Glutamatergic neuron (in vitro differentiated cells): ENCODE measurements at places on chromosomes 16 and 17.

GRCh38 chr17:57511475-57512123 lies 233.5 kb downstream of the CCDC182 start:
- peaks cover 2% of the 10 kb centered on the region for H3K27me3 ChIP-seq
- no peaks in the 10 kb centered on the region for H3K36me3 ChIP-seq
- peaks cover 61% of the 10 kb centered on the region for H3K4me1 ChIP-seq
- H3K4me3 ChIP-seq: peak overlapping the region; percentile 12
- DNase-seq: peak; percentile 29
- peak overlapping the region; percentile 65 for H3K27ac ChIP-seq

DNA sequence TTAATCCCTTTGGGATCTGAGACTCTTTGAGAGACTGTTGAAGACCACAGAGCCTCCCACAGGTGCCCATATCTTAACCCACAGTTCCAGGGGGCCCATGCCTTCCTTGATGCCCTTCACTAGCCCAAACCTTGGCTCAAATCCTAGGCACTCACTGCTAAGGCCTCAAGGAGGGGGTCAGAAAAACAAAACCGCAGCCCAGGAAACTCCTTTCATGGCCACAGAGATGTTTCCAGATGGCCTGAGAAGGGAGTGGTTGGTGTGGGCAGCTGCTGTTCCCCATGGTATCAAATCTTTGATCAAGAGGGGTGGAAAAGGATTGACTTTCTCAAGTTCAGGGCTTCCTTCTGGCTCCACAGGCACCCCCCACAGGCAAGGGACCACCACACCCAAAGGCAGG lies 44.7 kb downstream of the CDH1 start:
- no peak overlapping the region for H3K4me3 ChIP-seq
- H3K27me3 ChIP-seq: peaks cover 7% of the 10 kb centered on the region
- no peak for DNase-seq
- no peaks in the 10 kb centered on the region for H3K36me3 ChIP-seq
- H3K27ac ChIP-seq: no peak overlapping the region

DNA sequence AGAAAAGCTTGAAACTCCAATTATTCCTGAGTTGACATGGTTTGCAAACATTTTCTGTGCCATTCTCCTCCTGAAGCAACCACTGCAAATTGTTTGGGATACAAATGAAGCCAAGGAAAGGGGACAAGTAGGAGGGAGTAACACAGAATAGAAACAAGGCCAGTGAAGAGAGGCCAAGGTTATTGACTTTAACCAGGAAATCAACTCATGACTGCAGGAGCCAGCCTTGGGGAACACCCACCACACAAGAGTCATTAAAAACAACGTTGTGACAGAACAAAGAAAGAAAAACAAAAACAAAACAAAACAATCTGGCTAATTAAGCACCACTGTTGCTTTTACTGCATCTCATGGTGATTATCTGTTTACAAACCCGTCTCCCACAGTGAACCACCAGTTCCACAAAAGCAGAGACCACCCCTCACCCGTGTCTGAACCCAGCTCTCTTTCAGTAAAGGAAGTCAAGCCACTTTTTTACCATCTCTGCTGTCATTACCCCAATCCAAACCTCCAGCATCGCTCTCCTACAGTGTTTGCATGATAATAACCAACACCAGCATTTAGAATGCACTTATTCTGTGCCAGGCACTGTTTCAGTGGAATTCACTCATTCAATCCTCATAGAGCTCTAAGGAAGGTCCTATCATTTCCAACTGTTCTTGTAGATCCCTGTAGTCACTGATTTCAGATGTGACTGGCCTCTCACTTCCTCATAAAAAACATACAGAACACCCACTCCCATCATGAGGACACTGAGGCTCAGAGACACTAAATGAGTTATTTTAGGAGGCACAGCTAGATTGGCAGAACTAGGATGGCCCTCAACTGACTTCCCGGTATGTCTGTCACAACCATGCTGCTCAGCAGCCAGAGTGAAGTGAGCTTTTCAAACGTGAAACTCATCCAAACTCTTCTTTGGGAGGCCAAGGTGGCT lies 2.0 kb downstream of the ZDHHC1 start:
- no peak for DNase-seq
- H3K27ac ChIP-seq: peak overlapping the region; percentile 44
- no peaks in the 10 kb centered on the region for H3K27me3 ChIP-seq
- H3K36me3 ChIP-seq: no peaks in the 10 kb centered on the region
- H3K4me3 ChIP-seq: no peak overlapping the region

DNA sequence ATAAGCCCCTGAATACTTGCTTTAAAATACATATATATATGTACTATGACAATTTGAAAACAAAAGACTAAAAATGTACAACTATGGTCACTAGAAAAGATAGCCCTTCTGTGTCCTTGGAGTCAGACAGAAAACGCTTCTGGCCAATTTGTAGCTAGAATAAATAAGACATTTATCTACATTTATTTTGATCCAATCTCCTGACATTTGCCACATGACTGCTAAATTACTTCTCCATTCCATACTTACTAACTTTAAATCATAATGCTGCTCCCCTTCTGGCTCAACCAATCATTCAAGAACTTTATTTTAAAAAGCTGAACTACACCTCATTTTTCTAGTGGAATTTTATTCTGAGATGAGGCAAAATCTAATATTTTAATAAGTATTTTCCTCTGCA lies 65.8 kb downstream of the CYTH1 start:
- H3K27me3 ChIP-seq: peaks cover 5% of the 10 kb centered on the region
- peaks cover 39% of the 10 kb centered on the region for H3K4me1 ChIP-seq
- peak overlapping the region; percentile 95 for H3K27ac ChIP-seq

- H3K4me1 ChIP-seq: no peaks in the 10 kb centered on the region
- no peak overlapping the region for H3K4me3 ChIP-seq
- H3K27me3 ChIP-seq: peaks cover 5% of the 10 kb centered on the region
- DNase-seq: no peak
Measured at GRCh38 chr16:73536931-73537330, 489.0 kb upstream of the ZFHX3 start.

- peak; percentile 63 for DNase-seq
- H3K27ac ChIP-seq: no peak overlapping the region
- H3K4me1 ChIP-seq: peaks cover 9% of the 10 kb centered on the region
- peaks cover 5% of the 10 kb centered on the region for H3K27me3 ChIP-seq
- no peaks in the 10 kb centered on the region for H3K36me3 ChIP-seq
Measured at GRCh38 chr16:30068750-30069610, 3.4 kb downstream of the ALDOA start.

GRCh38 chr16:66964049-66964448 lies 3.0 kb downstream of the CES3 start:
- H3K4me3 ChIP-seq: no peak overlapping the region
- no peak for DNase-seq
- no peaks in the 10 kb centered on the region for H3K36me3 ChIP-seq
- H3K4me1 ChIP-seq: peaks cover 5% of the 10 kb centered on the region
- H3K27me3 ChIP-seq: peaks cover 4% of the 10 kb centered on the region

DNA sequence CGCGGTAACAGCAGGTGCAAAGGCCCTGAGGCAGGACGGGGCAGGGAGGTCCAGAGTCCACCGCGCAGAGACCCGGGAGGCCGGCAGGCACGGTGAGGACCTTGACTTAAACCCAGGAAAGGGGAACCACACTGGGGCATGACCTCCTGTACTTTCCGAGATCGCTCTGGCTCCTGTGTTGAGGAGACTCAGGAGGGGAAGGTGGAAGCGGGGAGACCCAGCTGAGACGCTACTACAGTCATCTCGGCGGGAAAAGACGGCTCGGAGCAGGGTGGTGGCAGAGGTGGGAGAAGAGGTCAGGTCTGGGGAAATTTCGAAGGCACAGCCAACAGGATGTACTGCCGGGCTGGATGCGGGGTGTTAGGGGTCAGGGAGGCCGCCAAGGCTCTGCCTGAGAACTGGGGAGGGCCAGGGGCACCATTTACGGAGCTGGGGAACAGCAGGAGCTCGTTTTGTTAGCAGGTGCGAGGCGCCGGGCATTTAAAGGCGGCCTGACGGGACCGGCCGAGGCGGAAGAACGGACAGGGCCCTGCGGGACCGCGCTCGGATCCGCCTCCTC lies 22.3 kb downstream of the NPTX1 start:
- H3K27me3 ChIP-seq: peaks cover 12% of the 10 kb centered on the region
- no peaks in the 10 kb centered on the region for H3K36me3 ChIP-seq
- H3K4me3 ChIP-seq: peak overlapping the region; percentile 95
- H3K4me1 ChIP-seq: peaks cover 35% of the 10 kb centered on the region

DNA sequence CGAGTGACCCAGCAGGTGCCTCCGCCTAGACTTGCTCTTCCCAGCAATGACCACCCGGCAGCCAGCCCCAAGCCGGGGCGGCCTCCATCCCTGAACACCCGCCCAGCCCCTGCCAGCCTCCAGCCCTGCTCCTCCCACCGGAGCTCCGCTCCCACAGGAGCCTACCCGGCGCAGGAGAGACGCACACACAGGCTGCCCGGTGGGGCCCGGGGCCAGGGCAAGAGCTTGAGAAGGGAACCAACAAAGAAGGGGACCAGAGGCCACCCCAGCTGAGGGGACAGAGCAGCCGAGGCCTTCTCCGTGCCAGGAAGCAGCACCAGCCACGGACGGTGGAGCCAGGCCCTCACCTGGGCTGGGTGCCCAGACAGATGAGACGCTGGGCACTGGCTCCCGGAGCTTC lies 13.8 kb downstream of the PKD1 start:
- no peak for DNase-seq
- H3K4me3 ChIP-seq: no peak overlapping the region
- no peaks in the 10 kb centered on the region for H3K36me3 ChIP-seq
- peaks cover 2% of the 10 kb centered on the region for H3K27me3 ChIP-seq
- H3K27ac ChIP-seq: no peak overlapping the region

GRCh38 chr17:57337390-57337789 lies 81.1 kb downstream of the MSI2 start:
- DNase-seq: no peak
- peaks cover 6% of the 10 kb centered on the region for H3K27me3 ChIP-seq
- peaks cover 13% of the 10 kb centered on the region for H3K4me1 ChIP-seq
- H3K27ac ChIP-seq: no peak overlapping the region

DNA sequence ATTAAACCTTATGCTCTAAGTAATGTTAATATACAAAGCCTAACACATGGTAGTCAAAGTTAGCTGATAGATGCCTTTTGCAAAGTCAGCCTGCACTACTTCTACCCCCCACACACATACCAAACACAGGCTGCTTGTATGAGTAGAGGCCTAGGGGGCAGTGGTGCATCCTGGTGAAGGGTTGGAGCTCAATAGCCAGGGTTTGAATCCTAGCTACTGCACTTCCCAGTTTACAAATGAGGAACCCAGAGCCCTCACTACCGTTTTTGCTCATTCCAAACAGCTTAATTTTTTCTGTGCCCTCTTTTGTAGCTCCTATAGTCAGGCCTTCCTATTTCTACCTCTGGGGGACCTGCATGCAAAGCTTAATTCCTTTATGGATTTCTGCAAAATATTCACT lies 18.9 kb upstream of the HYDIN start:
- H3K27ac ChIP-seq: no peak overlapping the region
- H3K4me3 ChIP-seq: no peak overlapping the region
- peaks cover 8% of the 10 kb centered on the region for H3K4me1 ChIP-seq

- H3K4me3 ChIP-seq: no peak overlapping the region
- peaks cover 8% of the 10 kb centered on the region for H3K27me3 ChIP-seq
- H3K27ac ChIP-seq: no peak overlapping the region
- H3K4me1 ChIP-seq: peaks cover 23% of the 10 kb centered on the region
- no peaks in the 10 kb centered on the region for H3K36me3 ChIP-seq
- no peak for DNase-seq
Measured at GRCh38 chr17:78897664-78898047, 5.3 kb downstream of the CEP295NL start.

DNA sequence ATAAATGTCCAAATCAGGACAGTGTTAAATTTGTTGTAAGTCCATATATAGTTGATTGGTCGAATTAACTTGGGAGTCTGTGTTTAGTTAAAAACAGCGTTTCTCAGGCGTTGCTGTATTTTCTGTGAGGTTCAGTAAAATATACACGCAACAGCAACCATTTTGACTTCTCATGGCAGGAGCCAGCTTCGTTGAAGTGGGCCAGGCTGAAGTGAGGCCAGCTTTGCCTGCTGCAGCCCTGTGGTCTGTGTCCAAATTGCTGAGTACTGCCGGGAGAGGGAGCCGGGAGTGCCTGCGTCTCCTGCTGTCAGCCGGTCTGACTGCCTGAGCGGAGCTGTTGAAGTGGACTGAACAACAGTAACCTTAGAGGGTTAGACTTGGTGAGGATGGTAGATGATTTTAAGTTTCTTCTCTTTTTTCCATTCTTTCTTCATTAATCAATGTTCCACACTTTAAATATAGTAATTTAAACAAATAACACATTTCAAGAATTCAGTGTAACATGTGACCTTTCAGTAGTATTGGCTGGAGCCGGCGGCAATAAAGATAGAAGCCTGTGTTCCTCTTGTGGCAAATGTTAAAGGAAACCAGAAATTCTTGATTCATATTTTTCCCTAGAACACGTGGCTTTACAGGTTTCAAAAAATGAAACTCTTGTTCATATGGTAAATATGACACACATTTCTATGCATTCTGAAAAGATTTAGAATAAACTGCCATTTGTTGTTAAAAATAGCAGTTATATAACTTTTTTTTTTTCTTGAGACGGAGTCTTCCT lies 37.0 kb upstream of the ZNF750 start:
- H3K36me3 ChIP-seq: peaks cover 10% of the 10 kb centered on the region
- no peak overlapping the region for H3K4me3 ChIP-seq
- H3K27me3 ChIP-seq: peaks cover 1% of the 10 kb centered on the region
- DNase-seq: peak; percentile 75

GRCh38 chr17:83046448-83047181 lies 32.8 kb upstream of the METRNL start:
- H3K27me3 ChIP-seq: peaks cover 6% of the 10 kb centered on the region
- no peak overlapping the region for H3K4me3 ChIP-seq
- peaks cover 27% of the 10 kb centered on the region for H3K36me3 ChIP-seq
- no peak overlapping the region for H3K27ac ChIP-seq
- H3K4me1 ChIP-seq: no peaks in the 10 kb centered on the region
- no peak for DNase-seq

DNA sequence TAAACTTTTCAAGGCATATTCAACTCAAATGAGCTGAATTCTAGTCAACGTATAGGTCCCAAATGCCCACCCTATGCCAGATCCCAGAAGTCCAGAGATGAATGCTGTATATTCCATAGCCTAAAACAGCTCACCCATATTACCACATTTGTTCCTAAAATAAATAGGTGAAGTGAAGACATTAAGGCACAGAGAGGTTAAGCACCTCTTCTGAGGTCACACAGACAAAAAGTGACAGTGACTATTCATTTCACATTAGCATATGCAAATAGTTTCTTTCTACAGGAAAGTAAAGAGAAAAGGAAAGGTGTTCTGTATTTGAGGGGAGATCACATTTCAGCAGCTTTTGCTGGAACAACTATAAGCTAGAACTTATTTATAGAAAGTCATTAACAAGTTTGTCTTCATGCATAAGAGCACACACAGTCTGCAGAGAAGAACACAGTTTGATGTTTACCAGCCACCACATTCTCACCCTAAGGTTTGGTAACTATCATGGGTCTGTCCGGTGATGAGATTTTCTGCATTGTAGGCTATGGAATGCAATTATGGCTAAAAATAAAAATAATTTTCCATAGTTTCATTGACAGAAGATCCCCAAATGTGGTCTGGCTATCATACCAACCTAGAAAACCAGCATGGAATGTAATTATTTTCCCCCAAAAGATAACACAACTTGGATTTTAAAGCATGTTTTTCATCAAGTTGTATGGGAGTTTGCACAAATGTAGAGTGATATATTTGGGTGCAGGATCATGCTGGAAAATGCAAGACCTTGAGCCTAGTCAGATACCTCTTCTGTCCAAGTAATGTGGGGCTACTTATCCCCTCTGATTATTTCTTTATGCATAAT lies 402.1 kb downstream of the UTP18 start:
- no peak for DNase-seq
- H3K27me3 ChIP-seq: no peaks in the 10 kb centered on the region
- no peak overlapping the region for H3K4me3 ChIP-seq
- no peak overlapping the region for H3K27ac ChIP-seq
- H3K36me3 ChIP-seq: no peaks in the 10 kb centered on the region
